Stimulated activated CD8-positive, alpha-beta memory T cell treated with anti-CD3 and anti-CD28 coated beads, Interleukin-12 subunit alpha, Interleukin-12 subunit beta, amount 100 ng/mL, for 4 hours (primary cell): ENCODE measurements at places on chromosomes 1 and 21.

DNA sequence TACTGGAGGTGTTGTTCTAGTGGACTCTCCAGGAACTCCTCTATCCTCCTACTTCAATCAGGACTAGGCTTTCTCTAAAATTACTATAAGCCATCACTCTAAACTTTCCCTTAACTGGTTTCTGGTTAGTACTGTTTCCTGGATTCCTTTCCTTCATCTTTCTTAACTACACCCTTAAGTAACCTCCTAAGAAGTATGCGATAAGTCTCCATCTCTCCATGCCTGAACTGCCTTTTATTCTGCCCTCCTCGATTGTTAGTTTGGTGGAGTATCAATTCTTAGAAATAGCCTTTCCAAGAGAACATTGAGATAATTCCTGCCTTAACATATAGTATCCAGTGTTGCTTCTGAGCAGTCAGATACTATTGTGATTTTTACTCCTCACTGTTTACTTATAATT is 162.9 kb upstream of the PDE4B start:
- DNase-seq: no peak

- no peak for DNase-seq
These were observed 25.8 kb upstream of the MYCL start for GRCh38 chr1:39927538-39927937.

DNA sequence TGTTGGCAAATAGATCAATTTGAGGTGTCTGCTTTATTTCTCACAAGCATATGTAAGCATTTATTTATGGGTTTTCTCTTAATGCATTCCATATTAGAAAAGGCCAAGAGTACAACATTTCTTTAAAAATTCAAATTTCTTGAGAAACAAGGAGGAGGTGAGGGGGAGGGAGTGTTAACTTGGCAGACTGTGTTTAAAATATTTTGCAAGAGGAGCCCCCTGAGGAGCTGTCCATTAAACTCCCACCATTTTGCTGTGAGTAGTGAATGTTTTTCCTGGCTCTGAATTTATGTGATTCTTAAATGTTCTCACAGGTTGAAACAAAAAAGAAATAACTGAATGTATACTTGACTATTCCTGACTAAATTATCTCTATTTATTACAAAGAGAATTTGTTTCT is 363.8 kb downstream of the PTPRC start:
- DNase-seq: no peak

GRCh38 chr1:27436204-27437159 is 44.1 kb downstream of the GPR3 start:
- no peak for DNase-seq

DNA sequence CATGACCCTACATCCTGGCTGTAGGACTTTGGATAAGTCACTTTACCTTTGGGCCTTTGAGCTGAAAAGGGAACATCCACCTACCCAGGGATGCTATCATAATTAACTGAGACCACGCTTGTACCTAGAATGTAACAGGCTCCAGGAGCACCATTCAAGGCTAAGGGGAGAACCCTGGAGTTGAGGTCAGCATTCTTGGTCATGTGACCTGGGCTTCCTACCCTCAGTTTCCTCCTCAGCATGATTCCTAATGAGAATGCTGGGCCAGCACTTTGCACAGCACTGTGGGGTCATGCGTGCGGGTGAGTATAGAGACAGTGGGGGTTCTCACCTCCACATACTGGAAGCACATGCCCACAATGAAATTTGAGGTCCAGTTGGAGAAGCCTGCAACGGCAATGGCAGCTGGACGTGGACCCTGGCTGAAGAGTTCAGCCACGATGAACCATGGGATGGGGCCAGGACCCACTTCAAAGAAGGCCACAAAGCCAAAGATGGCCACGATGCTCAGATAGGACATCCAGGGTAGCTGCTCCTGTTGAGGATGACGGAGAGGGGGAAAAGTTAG is 31.3 kb downstream of the SLC2A1 start:
- no peak for DNase-seq

DNA sequence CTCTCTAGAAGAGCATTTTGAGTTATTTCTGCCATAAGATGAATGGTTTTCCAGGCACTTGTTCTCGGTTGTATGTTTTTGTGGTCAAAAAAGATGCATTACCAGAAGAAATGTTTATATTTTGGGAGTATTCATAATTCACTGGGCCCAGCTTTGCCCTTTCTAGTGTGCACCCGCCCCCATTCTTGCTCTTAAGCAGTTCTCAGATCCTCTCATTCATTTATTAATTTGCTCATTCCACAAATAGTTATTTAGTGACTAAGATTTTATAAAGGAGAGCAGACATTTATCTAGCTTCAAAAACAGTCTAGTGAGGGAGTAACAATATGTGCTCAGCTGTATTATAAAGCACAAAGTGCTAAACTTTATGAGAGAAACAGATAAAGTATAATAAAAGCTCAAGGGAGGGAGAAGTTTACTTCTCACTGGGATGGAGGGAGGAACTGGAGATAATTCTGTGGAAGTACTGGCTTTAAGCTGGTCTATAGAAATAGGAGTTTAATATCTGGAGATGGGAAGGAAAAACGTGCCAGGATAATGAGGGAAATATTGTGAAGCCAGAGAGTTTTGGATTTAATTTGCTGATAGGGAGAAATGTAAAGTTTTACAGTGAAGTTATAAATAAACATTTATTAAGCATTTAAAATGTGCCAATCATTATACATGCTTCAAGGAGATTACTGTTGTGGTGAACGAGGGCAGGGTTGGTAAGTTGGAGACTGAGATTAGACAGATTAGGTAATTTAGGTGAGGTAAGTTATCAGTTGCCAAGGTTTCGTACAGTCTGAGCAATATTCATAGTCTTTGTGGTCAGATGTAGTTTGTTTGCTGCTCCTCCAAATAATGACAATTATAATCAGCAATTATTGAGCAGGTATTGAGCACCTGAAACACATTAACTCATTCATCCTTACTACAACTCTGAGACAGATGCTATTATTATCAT is 9.1 kb upstream of the MACF1 start:
- DNase-seq: no peak

DNA sequence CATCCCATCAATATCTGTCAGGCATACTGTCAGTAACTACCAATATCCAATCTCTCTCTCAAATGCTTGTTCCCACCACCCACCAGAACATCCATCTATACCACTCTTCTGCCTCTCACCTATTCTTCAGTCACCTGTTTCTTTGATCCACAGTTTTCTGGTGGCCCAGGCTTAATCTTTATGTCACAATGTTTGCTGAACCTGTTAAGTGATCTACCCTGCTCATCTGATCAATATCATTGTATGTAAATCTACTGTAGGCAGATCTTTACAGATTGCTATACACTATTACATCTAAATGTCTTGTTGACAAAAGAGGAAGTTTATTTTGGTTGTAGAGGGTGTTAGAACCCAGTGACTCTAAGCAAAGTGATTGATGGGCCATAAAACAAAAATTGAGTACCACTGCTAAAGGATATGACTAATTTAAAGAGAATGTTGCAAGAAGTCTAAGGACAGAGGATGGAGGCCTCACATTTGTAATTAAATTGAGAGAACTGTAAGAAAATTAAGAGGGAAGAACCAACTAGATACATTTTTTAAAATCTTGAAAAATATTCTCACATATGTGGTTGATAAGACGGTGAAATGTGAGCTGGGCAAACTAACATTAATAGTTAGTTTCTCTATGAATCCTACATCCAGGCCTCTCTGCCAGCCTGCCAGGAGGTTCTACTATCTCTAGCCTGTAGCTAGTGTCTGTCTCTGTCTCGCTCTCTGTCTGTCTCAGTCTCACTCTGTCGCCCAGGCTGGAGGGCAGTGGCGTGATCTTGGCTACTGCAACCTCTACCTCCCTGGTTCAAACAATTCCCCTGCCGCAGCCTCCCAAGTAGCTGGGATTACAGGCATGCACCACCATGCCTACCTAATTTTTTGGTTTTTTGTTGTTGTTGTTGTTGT is 34.1 kb downstream of the EGLN1 start:
- DNase-seq: no peak

GRCh38 chr1:201584471-201585092 is 45.7 kb downstream of the NAV1 start:
- no peak for DNase-seq

- DNase-seq: no peak
These were observed 5.6 kb downstream of the ACTA1 start for GRCh38 chr1:229428256-229428655.

GRCh38 chr1:226350519-226350865 is 41.5 kb upstream of the LIN9 start:
- DNase-seq: no peak

DNA sequence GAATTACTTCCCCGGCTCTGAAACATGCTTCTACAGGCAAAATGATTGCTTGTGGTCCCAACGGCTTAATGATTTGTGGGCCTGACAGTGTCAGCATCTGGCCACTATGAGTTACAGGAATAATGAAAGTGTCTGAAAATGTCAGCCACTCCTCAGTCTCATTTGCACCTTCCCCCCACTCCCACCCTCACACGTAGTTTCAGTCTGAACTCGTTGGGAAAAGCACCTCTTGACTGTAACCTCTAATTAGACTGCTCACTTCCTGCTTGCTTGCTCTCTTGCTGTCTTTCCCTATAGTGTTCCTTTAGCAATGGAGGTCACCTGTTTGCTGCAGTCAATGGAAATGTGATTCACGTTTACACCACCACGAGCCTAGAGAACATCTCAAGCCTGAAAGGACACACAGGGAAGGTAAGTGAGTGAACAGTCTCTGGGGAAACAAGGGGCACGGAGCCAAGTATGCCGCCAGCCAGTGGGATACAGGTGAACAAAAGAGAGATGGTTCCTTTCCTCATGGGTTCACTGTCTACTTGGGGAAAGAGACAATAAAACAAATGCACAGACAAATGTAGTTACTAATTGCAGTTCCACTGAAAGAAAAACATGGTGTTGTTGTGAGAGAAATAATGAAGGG is 27.1 kb downstream of the CFAP57 start:
- no peak for DNase-seq

GRCh38 chr1:174090471-174090870 is 68.3 kb upstream of the RC3H1 start:
- no peak for DNase-seq

- DNase-seq: no peak
These were observed 65.2 kb upstream of the TMPRSS15 start for GRCh38 chr21:18468790-18469189.

DNA sequence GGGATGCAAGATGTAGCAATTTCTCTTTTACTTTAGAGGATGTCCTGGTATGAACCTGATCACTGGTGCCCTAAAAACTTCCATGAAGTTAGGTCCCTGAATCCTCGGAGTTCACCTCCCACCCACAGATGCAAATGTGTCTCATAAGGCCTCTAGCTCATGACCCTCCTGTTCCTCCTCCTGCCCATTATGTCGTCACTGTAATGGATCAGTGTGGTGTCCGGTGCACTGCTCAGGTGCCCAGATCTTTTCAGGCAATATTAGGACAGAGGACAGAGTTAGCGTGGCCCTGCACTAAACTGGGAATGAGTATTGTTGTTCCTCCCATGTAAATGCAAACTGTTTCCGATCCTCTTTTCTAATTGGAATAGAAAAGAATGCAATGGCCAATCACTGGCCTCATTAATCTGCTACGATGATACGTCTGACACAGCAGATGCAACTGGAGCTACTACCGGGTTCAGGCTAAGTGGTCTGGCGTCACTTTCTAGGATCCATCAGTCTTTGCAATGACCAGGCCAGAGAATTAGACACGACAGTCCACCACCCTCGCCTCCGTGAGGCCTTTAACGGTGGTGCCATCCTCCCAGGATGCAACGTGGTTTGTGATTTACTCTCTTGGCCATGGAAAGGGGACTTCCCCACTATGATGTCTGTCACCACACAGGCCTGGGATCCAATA is 3.4 kb upstream of the COL6A2 start:
- DNase-seq: no peak

GRCh38 chr21:45388611-45389296 is 16.2 kb upstream of the COL18A1 start:
- no peak for DNase-seq

GRCh38 chr21:32475162-32475812 is 62.8 kb downstream of the EVA1C start:
- no peak for DNase-seq

GRCh38 chr1:230788561-230789275 is 41.5 kb downstream of the CAPN9 start:
- DNase-seq: no peak

- DNase-seq: no peak
These were observed 111.5 kb downstream of the SEC16B start for GRCh38 chr1:177858332-177858821.

GRCh38 chr1:221620437-221621384 is 121.2 kb downstream of the DUSP10 start:
- no peak for DNase-seq

DNA sequence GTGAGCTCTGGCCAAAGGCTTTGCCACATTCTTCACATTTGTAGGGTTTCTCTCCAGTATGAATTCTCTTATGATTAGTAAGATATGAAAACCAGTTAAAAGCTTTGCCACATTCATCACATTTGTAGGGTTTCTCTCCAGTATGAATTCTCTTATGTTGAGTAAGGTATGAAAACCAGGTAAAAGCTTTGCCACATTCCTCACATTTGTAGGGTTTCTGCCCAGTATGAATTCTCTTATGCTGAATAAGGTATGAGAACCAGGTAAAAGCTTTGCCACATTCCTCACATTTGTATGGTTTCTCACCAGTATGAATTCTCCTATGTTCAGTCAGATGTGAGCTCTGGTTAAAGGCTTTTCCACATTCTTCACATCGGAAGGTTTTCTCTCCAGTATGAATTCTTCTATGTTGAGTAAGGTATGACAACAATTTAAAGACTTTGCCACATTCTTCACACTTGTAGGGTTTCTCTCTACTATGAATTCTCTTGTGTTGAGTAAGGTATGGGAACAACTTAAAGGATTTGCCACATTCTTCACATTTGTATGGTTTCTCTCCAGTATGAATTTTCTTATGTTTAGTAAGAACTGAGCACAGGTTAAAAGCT is 20.7 kb downstream of the ZNF695 start:
- DNase-seq: no peak

GRCh38 chr1:167200749-167201148 is 19.9 kb upstream of the POU2F1 start:
- DNase-seq: no peak
